H7 (cell line): ENCODE measurements at places on chromosomes 12 and 14.
A peak's percentile ranks its signal among the peaks of the same experiment; 100 is the strongest.

DNA sequence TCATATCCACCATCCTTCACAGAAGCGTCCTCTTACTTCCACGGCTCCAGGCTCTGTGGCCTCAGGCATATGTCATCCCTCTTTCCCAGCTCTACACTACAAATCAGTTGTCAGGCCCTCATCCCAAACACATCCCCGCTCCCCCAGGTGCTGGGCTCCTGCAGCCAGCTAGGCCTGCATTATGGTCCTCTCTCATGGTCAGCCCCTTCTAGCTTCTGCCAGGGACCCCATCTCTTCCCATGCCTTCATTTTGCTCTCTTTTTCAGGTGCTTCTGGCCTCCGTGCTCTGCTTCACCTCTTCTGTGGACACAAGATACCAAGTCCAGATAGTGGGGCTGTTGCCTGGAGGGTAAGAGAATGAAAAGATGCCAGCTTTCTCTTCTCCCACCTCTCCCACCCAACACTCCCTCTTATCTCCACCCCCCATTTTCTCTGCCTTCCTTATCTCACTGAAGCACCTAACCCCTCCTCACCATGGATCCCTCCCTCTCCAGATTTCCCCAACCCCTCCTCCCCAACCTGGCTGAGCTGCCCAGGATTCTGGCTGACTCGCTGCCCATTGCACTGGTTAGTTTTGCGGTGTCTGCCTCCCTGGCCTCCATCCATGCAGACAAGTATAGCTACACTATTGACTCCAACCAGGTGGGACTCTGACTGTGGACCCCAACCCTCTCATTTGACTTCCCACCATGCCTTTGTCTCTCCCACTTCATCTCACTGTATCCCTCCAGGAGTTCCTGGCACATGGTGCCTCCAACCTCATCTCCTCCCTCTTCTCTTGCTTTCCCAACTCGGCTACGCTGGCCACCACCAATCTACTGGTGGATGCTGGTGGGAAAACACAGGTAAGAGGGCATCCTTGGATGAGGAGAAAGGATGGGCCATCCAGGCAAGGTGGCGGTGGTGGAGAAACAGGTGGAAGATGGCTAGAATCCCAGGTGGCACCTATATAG lies 10.4 kb downstream of the B4GALNT1 start:
- peak; percentile 13 for DNase-seq

- no peak for DNase-seq
Observed at GRCh38 chr14:30803185-30803584, 71.2 kb upstream of the COCH start.

DNA sequence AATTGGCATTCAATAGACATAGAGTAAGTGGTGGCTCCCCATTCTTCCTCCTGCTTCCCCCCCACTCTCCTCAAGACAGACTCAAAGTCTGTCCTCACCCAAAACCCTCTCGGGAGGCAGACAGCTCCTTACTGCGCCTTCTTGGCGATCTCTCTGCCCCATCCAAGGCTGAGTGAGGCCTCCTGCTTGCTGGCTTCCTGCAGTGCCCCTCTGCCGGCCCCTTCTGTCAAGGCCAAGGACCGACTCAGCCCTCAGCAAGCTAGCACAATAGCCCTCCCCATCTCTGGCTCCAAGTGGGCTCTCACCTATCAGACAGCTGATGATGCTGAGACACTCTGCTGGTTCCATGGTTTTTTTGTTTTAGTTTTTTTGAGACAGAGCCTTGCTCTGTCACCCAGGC lies 62.5 kb upstream of the DLK1 start:
- no peak for DNase-seq

GRCh38 chr14:31770271-31770670 lies 209.1 kb downstream of the NUBPL start:
- no peak for DNase-seq

- DNase-seq = no peak
Observed at GRCh38 chr14:97456462-97456861, 659.3 kb downstream of the VRK1 start.

GRCh38 chr14:98926801-98927200 lies 345.2 kb downstream of the BCL11B start:
- no peak for DNase-seq

DNA sequence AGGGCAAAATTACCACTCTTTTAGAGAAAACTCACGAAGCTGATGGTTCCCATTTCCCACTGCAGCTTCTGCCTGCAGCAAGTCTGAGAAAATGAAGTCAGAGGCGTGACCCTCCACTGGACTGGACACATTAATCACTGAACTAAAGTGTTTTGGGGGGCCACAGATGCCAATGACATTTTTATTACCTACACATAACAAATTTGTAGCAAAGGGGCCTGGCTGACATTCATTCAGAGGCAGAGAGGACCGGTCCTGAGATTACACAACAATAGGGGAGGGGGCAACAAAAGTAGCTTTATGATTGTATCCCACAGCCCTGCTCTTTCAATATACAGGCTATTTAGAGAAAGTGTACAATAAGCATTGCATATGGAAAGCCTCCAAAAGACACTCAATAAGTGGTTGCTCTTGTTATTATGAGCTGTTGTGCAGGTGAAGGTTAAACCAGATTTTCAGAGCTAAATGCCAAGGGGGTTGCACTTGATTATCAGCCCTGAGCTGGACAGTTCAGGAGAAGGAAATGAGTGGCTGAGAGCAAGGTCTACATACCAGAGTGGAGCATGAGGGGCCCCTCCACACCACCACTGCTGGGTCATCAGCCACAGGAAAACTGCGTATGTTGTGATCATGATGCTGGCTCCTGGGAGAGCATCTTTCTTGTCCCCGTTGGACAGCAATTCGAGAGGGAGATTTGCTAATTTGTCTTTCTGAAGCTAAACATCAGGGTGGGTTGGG lies 41.5 kb upstream of the CCDC60 start:
- DNase-seq = no peak
